CD4-positive, alpha-beta T cell treated with Interleukin-21 for 1 hour (primary cell): ENCODE measurements at places on chromosomes 12 and 14.

DNA sequence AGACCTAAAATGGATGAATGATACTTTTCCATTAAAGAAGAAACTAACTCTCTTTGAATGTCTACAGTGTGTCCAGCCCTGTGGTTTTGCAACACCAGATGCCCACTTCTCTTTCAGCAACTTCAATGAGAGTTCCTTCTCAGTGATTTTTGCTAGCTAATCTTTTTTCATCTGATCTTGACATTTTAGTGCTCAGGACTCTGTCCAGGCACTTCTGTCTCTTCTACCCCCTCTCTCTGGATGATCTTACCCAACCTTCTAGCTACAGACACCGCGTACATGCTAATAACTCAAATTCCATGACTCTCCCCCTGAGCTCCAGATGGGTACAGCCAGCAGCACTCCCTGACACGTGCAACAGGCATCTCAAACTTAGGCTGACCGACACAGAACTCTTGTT lies 161.1 kb upstream of the FOXN3 start:
- DNase-seq: no peak

GRCh38 chr12:117564881-117565280 lies 203.5 kb upstream of the NOS1 start:
- no peak for DNase-seq

DNA sequence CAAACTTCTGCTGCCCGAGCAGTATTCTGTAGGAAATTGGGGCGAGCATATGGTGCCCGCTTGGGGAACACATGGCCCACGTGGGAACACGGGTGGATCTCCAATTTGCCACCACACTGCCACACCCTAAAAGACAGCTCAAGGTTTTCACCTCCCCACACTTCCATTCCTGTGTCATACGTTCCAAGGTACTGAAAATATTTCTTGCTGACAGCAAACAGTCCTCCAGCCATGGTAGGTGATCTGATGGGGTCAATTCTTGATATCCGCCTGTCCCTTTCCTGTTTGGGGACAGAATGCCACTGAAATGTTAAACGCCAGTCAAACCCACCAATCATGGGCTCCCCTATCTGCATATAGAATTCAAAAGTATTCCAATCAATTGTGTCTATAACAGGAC lies 1.2 kb downstream of the GALNT4 start:
- DNase-seq: no peak

- DNase-seq: no peak
Measured at GRCh38 chr12:58458102-58458501, 462.2 kb downstream of the LRIG3 start.

- DNase-seq: no peak
Measured at GRCh38 chr12:84727961-84728360, 184.6 kb downstream of the SLC6A15 start.

DNA sequence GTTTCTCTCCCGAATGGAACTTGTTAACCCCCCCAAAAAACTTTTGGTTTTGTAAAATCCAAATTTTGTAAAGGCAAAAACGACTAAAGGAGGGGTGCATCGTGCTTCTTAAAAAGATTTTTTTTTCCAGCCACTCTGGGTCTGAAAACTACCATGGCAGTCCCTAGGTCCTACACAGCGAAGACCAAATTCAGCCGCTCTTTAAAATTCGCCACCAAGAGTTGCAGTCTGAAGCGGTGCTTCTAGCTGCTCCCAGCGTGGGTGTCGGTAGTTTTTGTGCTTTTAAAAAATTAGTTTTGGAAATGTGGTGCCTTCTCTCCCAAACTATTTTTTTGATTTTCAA lies 873 bp upstream of the GSC start:
- DNase-seq: no peak

GRCh38 chr12:121925358-121925695 lies 6.9 kb downstream of the CFAP251 start:
- DNase-seq: no peak

- no peak for DNase-seq
Measured at GRCh38 chr12:41220931-41221330, 32.8 kb downstream of the PDZRN4 start.

DNA sequence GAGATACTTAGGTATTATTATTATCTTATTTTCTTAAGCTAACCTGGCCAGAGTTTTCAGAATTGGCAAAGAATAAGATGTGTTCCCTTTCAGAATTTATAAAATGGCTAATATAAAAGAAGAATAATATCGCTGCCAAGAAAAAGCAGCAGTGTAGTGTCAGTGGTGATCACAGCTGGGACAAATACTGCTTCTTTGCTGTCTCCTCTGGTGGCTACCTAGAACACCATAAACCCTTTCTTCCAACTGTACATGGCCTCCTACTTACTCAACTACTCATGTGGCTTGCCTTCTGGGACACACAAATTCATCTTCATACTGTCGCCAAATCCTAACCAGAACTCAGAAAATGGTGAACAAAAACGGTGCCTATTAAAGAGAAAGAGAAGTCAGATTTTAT lies 72.7 kb downstream of the MED13L start:
- DNase-seq: no peak

- no peak for DNase-seq
Measured at GRCh38 chr14:44438221-44438620, 68.9 kb downstream of the FSCB start.

DNA sequence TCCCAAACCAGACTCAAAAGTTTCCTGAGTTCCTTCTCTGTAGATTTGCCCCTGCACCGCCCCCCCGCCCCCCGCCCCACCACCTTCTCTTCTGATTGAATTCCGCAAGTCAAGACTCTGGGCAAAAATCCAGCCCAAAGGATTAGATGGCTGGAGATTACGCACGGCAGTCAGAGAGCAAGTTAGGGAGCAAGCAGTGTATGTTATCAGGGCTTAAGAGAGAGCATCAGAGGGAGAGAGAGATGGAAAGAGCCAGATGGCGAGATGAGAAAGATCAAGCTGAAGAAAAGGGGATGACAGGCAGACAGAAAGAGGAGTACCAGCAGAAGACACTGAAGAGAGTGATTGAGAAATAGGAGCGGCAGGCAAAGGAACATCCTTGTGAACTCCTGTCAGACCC lies 13.9 kb upstream of the ANKRD33 start:
- DNase-seq: no peak

DNA sequence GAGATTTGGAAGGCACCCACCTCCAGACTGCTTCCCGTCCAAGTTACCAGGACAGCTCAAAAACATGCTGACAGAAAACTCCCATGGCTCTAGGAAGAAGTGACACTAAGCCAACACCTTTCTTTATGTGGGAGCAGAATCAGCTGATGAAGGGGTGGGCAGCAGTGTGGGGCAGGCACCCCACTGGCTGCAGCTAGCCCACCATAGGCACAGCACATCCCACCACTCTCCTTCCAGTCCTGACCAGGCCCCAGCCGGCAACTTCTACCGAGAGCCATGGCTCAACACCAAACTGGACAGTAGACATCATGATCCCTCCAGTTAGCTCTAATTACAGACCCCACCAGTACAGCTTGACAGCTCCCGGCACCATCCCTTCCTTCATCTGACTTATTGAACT lies 45.0 kb downstream of the SH2B3 start:
- DNase-seq: no peak

DNA sequence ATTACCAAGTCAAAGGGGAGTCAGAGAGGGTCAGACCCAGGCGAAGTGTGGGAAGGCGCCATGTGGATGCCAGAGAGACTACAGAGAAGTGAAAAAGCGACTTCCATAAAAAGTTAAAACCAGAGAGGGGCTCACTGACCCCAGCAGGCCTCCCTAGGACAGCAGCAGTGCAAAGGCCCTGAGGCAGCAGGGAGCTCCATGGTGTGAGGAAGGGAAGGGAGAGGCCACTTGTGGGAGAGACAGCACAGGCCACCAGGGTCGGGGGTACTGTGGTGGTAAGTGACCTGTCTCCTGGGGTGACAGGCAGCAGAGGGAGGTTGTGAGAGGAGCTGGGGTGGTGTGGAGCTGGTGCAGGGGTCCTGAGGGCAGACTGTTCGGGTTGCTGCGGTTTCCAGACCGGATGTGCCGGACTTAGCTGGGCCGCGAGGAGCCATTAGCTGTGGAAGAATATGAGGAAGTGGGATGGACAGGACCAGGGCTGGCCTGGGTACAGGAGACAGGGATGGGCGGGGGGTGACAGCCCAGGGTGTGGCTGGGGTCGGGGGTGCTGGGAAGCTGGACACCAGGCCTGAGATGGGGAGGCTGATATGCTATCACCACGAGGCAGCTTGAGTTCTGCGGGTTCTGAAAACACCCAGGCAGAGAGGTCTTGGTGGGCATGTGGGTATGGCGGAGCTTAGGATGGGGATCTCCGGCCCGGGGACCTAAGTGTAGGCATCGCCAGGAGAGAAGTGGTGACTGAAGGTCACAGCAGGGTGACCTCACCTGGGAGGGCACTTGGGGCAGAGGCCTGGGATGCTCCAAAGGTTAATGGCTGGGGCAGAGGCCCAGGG lies 22.7 kb downstream of the SETD1B start:
- no peak for DNase-seq

- no peak for DNase-seq
Measured at GRCh38 chr12:40241741-40242140, 16.9 kb downstream of the LRRK2 start.

GRCh38 chr12:12810553-12811021 lies 2.6 kb upstream of the DDX47 start:
- no peak for DNase-seq

DNA sequence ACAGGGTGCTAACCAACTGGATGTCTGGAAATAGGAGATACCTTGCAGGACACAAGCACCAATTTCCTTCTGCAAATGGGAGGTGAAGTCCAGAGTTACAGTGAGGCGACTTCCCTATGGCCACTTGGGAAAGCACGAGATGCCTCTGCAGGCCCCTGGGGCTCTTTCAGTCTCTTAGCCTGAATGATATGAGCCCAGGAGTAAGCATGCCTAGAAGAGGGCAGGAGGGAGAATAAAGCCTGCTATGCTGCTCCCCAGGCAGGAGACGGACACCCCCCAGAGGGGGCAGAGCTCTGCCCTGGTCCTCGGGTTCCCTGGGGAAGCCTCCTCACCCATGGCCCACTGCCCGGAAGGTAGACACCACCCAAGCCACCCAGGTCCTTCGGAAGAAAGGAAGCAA lies 105.1 kb downstream of the GCH1 start:
- DNase-seq: no peak

DNA sequence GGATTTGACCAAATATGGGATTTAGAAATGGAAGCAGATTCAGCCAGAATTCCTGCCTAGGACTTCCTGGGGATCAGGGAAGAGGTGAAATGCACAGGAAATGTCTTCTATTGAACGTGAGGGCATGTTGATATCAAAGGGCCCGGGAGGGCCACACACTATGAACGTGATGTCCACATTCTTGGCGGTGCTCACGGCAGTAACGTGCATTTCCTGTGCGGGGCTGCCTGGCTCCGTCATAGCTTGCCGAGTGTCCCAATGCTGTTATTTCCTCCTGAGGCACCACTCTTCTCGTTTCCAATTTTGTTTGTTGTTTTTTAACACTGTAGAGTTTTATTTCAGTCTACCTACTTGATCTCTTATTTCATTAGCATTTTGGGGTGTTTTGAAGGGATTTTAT lies 67.3 kb downstream of the ZNF664 start:
- no peak for DNase-seq

- DNase-seq: no peak
Measured at GRCh38 chr12:27573972-27574371, 50.0 kb downstream of the PPFIBP1 start.

GRCh38 chr12:12685305-12685704 lies 10.7 kb downstream of the GPR19 start:
- no peak for DNase-seq

DNA sequence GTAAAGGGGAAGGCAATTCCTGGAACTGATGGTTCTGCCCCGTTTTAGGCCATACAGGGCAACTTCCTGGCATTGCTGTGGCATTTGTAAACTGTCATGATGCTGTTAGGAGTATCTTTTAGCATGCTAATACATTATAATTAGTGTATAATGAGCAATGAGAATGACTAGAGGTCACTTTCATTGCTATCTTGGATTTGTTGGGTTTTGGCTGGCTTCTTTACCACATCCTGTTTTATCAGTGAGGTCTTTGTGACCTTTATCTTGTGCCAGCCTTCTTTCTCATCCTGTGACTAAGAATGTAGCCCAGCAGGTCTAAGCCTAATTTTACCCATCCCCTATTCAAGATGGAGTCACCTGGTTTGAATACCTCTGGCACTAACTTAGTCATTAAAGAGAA lies 51.2 kb downstream of the TESPA1 start:
- DNase-seq: peak; percentile 52

DNA sequence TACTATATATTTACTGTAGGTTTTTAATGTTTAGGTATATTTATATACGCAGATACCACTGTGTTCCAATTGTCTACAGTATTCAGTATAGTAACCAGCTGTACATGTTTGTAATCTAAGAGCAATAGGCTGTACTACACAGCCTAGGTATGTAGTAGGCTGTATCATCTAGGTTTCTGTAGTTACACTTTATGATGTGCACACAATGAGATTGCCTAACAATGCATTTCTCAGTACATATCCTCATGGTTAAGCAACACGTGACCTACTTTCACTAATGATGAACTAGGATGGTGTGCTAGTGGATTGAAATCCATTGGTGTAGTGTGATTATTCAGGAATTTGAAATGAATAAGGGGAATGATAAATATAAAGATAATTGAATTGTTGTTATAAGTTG lies 77.7 kb downstream of the ETNK1 start:
- DNase-seq: no peak

- no peak for DNase-seq
Measured at GRCh38 chr14:58639842-58640484, 2.2 kb downstream of the DACT1 start.

DNA sequence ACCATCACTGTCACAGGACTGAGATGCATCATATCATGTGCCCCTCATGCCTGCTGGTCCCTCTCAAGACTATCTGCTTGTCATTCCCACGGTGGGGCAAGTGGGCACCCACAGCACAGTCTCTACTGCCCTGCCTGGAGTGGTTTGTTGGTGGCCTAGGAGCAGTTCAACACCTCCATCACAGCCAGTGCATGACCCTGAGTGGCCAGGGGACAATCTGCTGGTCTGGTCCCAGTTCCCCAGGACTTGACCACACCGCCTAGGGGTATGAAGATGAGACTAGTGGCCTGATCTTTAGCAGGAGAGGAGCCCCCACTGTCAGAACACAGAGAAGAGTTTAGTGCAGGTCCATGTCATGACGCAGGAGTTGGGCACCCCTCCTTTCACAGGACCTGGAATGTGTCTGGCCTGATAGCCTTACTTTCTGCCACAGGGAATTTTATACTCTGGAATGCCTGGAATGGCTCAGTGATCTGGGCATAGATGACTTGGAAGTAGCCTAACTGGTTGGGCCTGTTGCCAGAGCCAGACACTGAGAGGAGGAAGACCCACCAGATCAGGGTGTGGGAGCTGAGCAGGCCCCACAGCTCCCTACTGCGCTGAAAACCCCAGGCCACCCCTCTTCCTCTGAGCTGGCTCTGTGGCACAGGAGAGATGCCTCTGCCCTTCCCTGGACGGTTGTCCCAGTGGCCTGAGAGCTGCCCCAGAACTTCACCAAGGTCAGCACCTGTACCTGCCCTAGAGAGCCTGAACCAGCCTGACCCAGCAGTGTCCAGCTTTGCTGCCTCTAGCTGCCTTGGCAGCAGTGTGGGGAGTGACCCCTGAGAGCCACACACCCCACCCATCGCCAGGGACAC lies 83.3 kb downstream of the PUS7L start:
- DNase-seq: no peak
